Activated CD8-positive, alpha-beta memory T cell treated with anti-CD3 and anti-CD28 coated beads, Interleukin-2, amount 50 U/mL, for 4 hours (primary cell): ENCODE measurements at places on chromosomes 12 and 14.
A peak's percentile ranks its signal among the peaks of the same experiment; 100 is the strongest.

- DNase-seq = peak; percentile 67
These were observed at the start of gene CPM for GRCh38 chr12:68932961-68933893. TSS of gene CPM (minus strand) at chr12:68933171. CDS start at chr12:68932837, 334 bp downstream.

DNA sequence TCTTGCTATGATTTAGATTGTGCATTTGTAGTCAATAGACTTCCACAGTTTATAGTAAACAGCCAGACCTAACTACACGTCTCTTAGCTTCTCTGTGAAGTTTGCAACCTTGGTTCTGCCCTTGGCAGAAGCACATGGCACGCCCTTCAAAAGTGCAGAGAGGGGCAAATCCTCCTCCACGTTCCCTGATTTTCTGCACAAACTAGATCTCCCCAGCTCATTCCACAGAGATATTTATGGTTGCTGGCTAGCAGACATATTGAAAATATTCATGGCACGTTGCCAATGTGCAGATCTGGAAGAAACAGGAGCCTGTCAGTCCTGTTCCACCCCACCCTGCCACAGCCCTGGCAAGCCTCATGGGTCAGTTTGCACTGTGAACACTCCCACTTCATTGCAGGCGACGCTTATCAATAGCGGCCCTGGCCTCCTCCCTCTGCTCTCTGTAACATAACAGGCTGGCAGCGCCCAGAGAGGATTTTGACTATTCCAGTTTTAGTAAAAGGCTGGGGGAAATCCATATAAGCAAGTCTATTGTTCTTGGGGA, 6.5 kb upstream of the LGALS3 start:
- DNase-seq = no peak

GRCh38 chr14:44981198-44981597, 19.2 kb downstream of the TOGARAM1 start:
- DNase-seq = no peak

GRCh38 chr14:87869619-87870583, 123.1 kb downstream of the GALC start:
- DNase-seq = no peak

GRCh38 chr12:27305673-27306456, 26.8 kb upstream of the BMAL2 start:
- DNase-seq = no peak

GRCh38 chr14:39229222-39229543, 4.5 kb upstream of the MIA2 start:
- DNase-seq = peak; percentile 28

DNA sequence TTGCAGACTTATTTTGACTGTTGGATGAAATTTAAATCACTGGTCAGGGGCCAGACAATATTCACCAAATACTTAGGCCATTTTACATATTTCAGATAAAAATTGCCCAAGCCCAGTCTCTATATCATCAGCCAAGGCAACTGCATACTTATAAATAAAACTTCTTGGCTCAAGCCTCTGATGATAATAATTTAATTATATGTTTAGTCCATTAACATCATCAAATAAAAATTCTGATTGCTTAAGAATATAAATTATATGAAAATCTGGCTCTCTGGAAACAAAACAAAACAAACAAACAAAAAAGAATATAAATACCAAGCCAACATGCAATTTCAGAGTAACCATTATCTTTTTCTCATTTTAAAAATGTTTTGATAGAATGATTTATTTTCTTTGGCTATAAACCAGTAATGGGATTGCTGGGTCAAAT, 165.2 kb downstream of the BTG1 start:
- DNase-seq = no peak

DNA sequence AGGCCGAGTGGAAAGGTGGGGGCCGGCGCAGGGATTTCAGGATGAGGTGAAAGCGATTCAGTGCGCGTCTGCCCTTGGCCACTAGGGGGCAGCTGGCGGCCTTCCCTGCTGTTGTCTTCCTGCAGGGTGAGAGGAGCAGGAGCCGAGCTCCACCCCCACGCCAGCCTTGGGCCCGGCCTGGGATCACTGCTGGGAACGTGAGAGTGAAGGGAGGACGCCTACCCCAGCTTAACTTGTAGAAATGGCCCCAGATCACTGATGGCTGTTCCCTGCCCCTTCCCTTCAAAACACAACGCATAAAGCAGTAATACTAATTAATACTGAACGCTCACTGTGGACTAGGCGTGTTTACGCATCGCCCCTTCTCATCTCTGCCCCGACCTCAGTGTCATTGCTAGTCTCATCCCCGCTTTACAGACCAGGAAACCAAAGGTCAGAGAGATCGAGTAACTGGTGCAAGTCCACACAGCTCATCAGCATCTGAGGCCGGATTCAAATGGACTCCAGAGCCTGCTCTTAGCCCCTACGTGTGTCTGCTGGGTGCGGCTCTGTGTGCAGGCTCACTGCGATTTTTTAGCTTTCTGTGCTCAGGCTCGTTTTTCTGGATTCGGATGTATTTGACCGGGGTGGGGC, 24.3 kb downstream of the MVK start:
- peak; percentile 66 for DNase-seq

GRCh38 chr14:62956413-62956812, 88.8 kb downstream of the KCNH5 start:
- no peak for DNase-seq
